Sigmoid colon (tissue), 7 donors: ENCODE measurements at places on chromosomes 3 and 15. TPM values are rescaled to one million over a fixed set of nuclear protein-coding genes. Genes with fewer than 3 reads are reported as not detected.
A peak's percentile ranks its signal among the peaks of the same experiment; 100 is the strongest.

GRCh38 chr3:111729087-111729846 is 129.8 kb upstream of the PHLDB2 start:
- peak; percentile 78 for DNase-seq

TRANK1 gene
- 12.0 TPM for total RNA-seq

GRCh38 chr3:155553780-155554179 is 191.1 kb downstream of the PLCH1 start:
- DNase-seq, result no peak

CA12 gene
- total RNA-seq, result 0.49 TPM

GRCh38 chr15:57343048-57343447 is 33.3 kb upstream of the CGNL1 start:
- DNase-seq, result no peak

ITIH1 gene
- not detected for total RNA-seq

- no peak for DNase-seq
These were observed 158.4 kb downstream of the ATG7 start for GRCh38 chr3:11430624-11431023.

DNA sequence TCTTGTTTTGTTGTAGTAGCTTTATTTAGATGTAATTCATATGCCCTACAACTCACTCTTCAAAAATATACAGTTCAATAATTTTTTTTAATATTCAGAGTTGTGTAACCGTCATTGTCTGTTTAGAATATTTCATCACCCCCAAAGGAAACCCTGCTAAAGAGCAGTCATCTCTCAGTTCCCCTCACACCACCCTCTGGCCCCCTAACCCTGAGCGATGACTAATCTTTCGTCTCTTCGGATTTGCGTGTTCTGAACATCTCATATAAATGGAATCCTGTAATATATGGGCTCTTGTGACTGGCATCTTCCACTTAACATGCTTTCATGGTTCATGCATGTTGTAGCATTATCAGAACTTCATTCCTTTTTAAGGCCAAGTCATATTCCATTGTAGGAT is 183.8 kb downstream of the ATG7 start:
- no peak for DNase-seq

DNA sequence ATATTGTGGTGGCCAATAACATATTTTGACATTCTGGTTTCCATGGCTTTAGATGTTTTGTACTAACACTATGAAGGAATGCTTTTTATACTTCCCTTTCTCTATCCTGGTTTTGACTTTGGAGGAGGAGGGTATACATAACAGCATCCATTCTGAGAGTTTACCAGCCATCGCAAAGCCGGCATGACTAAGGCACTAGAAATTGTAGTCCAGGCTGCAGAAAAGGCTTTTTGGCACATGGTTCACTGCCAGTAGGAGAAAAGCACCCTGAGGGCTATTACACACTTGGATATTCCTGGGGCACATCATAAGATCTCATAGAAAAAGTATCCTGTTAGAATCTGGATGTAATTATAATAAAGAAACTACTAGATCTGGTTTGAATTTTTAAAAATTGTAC is 101.8 kb downstream of the STT3B start:
- no peak for DNase-seq

- no peak for DNase-seq
These were observed 352.1 kb upstream of the CFAP20DC start for GRCh38 chr3:59401924-59402323.

- no peak for DNase-seq
These were observed 146.6 kb downstream of the TBL1XR1 start for GRCh38 chr3:177050501-177051237.

IL17RB gene
- 1.2 TPM for total RNA-seq

- no peak for DNase-seq
These were observed 25.4 kb downstream of the CYP19A1 start for GRCh38 chr15:51313074-51313393.

- DNase-seq, result peak; percentile 93
These were observed 83.1 kb downstream of the CPN2 start for GRCh38 chr3:194267744-194268653.

CERS3 gene
- total RNA-seq, result not detected

DNA sequence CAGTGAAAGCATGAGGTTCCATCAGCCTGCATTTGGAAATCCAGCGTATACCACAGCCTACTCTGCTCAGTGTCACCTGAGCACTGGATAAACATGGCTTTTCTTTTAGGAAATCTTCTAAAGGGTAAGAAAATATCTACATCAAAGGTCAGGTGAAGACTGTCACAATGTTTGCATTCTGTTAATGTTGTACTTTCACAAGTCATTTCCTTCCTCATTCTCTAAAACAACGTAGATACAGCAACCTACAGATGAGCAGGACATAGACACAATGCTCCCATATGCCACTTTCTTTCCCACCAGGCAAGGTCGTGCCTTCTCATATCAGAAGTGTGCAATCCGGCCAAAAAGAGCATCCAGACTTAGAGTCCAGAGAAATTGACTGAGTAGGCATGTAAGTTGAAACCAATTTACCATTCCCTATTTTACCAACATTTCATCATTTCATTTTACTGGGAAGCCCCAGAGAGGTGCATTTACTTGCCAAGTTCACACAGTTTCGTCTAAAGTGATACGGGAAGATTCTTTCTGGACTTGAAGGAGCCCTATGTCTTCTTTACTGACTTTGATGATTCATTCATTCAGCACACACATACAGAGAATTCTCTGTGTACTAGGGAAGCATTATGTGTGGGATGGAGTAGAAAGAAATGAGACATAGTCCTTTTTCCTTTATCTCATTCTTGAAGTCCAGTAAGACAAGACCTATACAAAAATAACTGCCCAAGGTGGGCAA is 30.6 kb upstream of the LPP start:
- no peak for DNase-seq

GRCh38 chr15:29692527-29692926 is 129.7 kb downstream of the TJP1 start:
- no peak for DNase-seq

- no peak for DNase-seq
These were observed 2.1 kb downstream of the SLC41A3 start for GRCh38 chr3:126081618-126082361.

DNA sequence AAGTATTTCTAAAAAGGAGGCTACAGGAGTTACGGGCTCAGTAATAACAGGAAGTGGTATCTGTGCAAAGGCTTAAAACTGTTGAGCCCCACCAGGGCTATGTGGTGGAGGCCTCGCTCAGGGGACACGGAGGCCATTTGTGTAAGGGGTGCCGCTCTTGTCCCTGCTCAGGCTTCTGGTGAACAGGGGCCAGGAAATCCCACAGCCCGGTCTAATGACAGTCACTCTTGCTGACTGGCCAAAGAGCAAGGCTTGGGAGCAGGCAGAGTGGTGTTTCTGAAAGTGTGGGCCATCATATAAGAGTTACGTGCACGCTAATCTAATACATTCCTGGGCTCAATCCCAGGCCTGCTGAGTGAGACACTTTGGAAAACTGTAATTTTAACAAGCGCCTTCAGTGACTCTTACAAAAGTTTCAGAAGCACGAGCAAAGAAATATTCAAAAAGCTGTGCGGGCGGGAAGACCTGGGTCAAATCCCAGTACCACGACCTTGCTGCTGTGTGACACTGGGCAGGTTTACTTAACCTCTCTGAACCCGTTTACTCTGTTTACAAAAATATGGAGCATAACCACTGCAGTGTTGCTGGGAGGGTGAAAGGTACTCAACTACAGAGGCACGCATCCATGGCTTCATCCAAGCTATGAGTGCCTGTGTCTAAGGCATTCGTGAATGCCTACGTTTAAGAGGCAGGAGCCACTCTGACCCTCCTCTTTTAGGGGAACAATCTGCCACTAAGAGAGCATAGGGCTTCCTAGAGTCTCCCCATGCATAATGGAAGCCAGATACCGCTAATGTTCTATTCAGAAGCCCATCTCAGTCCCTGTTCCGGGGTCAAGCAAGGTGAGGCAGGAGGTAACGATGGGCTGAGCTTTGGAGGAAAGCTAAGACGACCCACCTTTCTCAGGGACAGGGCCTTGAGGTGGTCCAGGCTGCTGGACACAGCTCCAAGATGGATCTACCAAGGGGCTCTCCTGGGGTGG is 2.0 kb downstream of the ATP10A start:
- DNase-seq, result no peak

DNA sequence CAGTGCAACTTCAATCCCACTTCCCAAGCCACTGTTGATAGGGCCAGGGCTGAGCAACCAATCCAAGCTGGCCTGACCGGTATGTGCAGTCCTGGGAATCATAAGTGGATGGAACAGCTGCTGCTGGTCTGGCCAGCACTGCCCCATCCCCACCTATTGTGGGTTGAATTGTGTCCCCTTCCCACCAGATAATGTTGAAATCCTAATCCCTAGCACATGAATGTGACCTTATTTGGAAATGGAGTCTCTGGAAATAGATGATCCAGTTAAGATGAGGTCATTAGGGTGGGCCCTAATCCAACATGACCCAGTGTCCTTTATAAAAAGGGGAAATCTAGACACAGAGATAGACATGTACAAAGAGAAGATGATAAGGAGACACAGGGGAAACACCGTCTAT is 13.7 kb upstream of the PDIA5 start:
- no peak for DNase-seq

- no peak for DNase-seq
These were observed 7.6 kb upstream of the ISL2 start for GRCh38 chr15:76328958-76329357.

DIPK2A gene
- total RNA-seq, result 22.0 TPM

DNA sequence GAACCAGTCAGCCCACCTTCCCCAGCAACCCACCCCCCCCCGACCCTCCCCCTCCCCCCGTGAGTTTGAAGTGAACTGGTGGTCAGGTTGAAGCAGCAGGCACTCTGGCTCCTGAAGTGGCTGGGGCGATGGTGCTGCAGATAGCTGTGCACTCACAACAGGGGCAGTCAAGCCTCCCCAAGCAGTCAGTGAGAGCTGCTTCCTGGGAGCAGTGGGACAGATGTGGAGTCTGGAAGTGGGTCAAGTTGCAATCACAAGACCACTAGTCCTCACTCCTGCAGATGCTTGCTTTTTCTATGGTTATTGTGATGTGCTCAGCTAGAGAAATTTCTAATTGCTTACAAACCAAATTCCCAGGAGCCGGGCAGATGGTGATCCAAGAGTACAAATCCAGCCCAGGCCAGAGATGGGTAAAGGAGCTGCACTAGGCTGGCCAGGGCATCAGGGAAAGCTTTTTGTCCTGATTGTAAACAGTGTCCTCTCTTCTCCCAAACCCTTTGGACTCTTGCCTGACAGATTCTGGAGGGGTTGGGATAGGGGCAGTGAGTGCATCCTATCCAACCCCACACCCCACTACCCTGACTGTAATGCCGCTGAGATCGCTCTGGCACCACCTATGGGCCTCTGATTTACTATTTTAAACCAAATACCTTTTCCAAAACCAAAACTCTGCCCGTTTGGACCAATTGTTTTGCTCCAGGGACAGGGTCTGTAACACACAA is 9.8 kb upstream of the CLPX start:
- peak; percentile 81 for DNase-seq

GRCh38 chr3:188090620-188091309 is 63.2 kb upstream of the LPP start:
- DNase-seq, result no peak

GRCh38 chr3:72134989-72135451 is 350.1 kb upstream of the PROK2 start:
- DNase-seq, result no peak

DNA sequence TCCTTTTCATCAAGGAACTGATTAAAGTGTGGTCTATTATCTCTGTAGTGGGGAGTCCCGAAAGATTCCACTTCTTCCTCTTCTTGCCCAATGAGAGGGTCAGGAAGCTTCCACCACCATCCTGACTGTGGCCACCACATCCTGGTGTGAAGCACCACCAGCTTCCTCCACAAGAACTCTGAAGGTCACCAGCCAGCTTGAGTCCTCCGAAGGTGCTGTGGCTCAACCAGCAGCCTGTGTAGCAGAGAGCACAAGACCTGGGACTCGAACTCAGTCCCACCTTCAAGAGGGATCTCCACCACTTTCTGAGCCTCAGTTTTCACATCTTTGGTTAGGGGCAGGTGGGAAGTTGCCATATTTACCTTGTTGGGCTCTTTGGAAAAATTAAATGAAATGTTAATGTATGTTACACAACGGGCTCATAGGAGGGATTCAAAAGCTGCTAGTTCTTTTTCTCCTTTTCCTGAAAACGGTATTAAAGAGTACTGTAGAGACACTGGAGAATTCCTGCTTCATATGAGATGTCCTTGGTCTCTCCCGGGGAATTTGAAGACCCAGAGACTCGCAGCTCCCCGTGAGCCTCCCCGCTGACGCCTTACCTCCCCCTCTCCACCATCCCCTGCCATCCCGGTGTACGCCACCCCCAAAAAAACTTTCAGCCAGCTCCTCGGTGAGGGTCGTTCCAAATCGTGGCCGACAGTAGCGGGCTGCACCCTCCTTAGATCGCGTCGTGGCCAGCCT is 816 bp upstream of the ACAN start:
- DNase-seq, result no peak

DNA sequence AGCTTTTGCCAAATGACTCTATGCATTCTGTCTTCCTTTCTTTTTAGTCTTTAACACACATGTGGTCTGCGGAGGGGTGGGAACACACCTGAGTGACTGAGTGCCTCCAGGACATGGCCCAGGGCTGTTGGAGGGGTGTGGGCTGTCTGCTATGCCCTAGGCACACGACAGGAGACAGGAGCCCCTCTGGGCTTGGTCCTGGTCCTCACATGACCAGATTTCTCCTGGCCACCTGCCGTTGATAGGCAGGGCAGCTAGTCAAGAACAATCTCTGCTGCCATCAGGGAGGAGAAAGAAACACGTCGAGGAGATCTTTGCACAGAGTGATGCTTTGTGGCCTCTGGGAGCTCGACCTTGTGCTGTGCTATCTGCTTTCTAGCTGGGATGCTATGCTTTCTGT is 176.6 kb downstream of the KLF13 start:
- no peak for DNase-seq
